Right ventricle myocardium inferior (tissue), 1 donor: ENCODE measurements at places on chromosomes 2 and 18.

DNA sequence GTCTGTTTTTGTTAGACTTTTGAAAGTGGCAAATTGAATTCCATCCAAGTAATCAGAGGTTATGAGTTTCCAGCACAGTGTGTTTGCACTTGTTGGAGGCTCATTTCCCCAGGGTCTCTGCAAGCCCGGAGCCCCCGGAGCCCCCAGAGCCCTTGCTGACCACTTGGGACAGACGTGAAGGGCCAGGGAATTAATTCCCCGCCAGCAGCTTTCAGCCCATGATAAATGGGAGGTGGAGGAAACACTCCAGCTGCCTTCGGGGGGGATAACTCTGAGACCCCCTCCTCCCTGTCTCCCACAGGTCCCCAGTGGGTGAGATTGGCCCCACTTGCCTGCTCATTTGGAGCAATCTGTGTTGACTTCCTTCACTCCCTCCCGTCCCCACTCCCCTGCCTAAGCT is 79.2 kb downstream of the KLHL29 start:
- no peak for DNase-seq

DNA sequence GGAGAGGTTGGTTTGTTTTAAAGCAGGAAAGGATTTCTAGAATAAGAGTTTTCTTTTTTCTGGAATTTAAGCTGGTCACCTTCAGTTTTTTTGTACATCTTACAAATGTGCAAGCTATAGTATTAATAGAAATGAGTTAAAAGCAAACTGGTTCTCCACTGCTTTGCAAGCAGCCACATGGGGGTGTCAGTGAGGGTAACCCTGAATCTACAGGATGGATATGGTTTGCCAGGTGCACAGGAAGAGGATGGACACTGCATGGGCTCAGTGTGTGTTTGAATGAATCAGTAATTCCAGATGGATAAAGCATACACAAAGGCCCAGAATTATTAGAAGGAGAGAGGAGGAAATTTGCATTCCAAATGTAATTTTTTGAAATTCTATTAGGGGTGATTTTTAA is 89.0 kb downstream of the MAPRE2 start:
- no peak for DNase-seq

DNA sequence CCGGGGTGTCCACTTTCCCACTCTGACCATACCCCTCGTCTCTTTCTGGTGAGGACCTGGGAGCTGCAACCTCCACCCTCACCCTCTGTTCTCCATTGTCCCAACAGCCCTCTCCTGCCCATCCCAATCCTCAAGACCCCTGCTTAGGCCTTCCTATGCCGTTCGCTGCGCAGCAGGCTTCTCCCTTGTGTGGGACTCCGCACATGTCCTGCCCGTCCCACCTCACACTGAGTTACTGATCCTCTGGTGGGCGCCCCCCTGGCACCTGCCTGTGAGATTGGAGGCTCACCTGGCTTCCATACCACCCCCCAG is 119.5 kb upstream of the SNTG2 start:
- DNase-seq = no peak

GRCh38 chr2:96233880-96234316 is 25.3 kb upstream of the STARD7 start:
- DNase-seq = no peak

- no peak for DNase-seq
These were observed 447.5 kb upstream of the SLC14A2 start for GRCh38 chr18:45167631-45168280.

- no peak for DNase-seq
These were observed 59.3 kb upstream of the B3GNT7 start for GRCh38 chr2:231336236-231336635.

DNA sequence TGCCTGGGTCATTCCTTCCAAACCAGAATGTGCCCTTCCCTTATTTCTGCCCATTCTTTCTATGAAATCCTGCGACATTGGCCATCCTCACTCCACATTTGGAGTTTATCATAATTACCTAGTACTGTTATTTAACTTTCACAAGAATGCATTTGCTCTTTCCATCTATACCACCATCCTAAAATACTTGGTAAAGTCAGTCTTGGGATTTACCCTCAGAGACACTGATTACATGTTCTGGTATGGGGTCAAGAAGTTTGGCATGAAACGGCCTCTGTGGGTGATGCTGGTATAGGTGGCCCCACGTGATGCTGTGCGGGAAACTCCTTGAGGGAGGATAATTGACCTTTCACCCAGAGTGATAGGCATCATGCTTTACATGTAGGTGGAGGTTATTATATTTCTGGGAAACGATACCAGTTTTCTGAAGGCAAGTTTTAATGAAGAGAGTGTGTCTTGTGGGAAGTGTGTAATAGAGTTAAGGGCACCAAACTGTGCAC is 123.5 kb downstream of the FMNL2 start:
- DNase-seq = no peak

DNA sequence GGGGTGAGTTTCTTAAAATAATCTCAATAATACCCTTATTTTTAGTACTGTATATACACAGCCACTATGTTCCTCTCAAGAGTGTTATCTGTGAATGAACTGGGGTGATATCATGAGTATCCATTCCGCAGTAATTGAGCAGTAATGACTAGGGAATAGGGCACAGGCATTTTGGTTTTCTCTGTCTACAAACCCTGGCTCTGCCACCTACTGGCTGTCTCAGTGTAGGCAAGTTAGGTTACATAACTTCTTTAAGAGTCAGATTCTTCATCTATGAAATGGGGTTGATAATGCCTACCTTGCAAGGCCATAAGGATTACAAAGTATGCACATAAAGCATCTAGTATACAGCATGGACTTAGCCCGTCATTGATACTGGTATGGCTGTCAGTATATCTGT is 555.8 kb downstream of the NRXN1 start:
- DNase-seq = no peak

DNA sequence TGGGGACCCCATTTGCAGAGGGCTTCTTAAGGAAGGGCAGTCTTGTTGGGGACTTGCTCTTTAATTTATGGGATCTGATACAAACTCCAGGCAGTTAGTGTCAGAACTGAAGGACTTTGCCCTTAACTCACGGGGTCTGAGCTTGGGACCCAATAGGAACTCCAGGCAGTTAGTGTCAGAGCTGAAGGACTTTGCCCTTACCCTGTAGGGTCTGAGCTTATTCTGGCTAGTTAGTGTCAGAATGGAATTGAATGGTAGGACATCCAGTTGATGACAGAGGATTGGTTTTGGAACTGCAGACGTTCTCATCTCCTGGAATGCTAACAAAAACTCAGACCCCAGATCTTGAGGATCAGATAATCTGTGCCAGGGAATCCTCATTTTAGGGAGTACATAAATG is 256.9 kb upstream of the COPS8 start:
- DNase-seq = no peak

GRCh38 chr2:75587954-75588587 is 27.3 kb upstream of the EVA1A start:
- no peak for DNase-seq

DNA sequence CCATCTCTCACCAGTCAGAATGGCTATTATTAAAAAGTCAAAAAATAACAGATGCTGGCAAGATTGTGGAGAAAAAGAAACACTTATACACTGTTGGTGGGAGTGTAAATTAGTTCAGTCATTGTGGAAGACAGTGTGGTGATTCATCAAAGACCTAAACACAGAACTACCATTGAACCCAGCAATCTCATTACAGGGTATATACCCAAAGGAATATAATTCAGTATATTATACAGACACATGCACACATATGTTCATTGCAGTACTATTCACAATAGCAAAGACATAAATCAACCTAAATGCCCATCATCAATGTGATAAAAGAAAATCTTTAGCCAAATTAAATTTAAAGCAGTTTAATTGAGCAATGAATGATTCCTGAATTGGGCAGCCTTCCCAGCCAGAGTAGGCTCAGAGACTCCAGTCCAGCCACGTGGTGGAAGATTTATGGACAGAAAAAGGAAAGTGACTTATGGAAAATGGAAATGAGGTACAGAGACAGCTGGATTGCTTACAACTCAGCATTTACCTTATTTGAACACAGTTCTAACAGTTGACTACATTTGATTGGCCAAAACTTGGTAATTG is 377.1 kb upstream of the SLC39A10 start:
- no peak for DNase-seq

GRCh38 chr2:132268977-132269523 is 107.3 kb upstream of the ANKRD30BL start:
- DNase-seq = peak; percentile 35

DNA sequence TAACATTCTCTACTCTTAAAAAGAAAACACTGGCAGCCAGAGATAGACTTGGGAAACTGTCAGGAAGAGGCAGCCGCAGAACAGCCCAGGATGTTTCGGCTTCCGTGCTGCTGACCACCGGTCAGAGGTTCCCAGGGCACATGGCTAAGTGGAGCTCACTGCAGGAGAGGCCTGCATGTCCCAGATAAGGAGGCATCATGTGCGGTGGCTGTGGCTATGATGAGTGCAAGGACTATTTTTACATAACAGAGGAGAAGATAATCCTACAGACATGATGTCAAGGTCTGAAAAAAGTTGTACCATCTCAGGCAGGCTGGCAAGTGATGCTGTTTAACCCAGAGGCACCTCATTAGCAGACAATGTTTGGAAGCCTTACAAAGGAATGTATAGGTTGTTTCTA is 252.3 kb downstream of the CYRIA start:
- no peak for DNase-seq

- no peak for DNase-seq
These were observed 106.3 kb downstream of the GYPC start for GRCh38 chr2:126761981-126762878.

GRCh38 chr2:173054466-173054865 is 21.2 kb upstream of the MAP3K20 start:
- DNase-seq = no peak

- DNase-seq = no peak
These were observed 119.9 kb downstream of the RBMS1 start for GRCh38 chr2:160373666-160374065.

- DNase-seq = no peak
These were observed 21.8 kb downstream of the NCOA1 start for GRCh38 chr2:24512831-24513230.

DNA sequence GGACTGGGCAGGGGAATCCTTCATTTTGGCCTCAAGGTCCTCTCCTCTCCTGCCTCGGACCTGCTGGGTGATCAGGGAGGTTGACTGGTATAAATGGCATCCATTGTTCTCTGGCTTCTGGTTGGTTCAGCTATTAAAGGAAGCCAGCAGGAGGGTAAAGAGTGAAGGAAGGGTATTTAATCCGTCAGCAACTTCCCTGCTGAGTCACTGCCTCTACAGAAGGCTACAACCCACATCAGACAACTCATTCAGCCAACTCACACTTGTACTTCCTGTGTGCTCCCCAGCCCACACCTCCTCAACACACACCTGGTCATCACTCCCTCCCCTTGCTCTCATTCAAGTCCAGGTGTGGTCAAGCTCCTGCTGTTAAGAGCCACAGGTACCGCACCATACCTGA is 68.3 kb upstream of the MRPS9 start:
- DNase-seq = no peak

DNA sequence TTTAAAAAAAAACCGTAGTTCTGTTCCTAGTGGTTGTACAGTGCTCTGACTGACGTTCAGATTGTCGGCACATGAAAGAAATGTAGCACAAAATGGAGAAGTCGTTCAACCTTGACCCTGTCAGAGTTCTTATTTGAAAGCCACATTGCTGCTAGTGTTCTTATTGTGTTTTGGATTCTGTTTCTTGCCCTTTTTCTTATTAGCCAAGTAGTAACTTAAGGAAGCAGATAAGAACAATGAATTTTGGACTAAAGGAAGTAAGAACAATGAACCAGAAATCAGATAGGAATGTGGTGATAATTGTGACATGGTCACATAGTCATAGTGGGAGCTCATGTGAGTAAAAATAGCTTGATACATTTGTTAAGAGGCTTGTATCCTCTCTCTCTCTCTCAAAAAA is 45.9 kb downstream of the RPIA start:
- DNase-seq = no peak

DNA sequence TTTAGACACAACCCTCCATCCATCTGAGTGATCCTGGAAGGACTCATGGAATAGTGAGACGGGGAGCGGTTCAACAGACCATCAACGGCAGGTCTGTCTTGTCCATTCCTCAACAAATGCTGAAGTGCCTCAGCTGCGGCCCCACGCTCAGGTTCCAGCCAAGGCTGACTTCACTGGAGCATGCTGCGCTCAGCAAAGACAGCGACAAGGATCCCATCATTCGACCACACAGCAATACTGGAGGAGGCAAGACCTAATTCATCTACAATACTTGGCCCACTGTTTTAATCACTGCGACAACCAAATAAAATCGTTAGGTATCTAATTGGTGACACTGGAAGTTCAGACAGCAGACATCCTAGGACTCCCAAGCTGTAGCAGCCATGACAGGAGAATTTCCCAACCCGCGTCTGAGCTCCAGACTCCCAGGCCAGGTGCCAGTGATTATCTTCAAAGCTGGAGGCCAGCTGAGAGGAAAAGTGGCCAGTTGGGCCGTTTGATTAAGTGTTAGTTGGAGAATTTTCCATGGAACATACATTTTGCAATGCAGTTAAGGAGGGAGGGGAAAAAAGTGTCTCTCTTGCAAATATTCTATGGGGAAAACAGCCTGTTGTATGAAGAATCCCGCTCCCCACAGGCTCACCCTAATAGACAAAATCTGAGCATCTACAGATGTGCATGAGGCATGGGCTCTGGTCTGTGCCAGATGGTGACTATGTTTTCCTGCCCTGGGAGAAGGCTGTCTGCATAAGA is 92.5 kb upstream of the SLC35G4 start:
- no peak for DNase-seq

DNA sequence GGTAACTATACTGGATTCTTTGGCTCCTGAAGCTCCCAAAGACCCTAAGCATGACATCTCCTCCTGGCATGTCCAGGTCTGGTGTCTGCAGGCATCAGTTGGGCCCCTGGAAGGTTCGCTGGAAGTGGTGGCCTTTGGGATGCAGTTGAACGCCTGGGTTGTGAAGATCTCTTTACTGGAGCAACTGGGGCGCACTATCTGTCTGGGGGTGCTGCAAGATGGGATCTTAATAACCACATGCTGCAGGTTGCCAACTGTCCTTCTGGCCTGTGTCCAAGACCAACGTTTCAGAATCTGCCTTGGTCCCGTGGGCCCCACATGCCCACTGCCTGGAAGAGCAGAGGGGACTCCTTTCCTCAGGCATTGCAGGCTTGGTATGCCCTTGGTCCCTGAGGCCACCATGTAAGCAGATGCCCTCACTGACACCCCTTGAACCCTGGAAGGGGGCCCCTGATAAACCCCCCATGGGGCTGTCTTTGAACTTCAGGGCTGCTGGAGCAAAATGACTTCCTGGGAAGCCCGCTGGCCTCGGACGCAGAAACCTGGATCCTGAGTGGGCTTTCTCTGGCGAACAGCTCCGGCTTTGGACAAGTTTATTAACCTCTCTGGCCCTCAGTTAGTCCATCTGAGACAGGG is 101.9 kb downstream of the TWIST2 start:
- DNase-seq = peak; percentile 4

- DNase-seq = no peak
These were observed 89.8 kb upstream of the CHST9 start for GRCh38 chr18:27274901-27275300.

- no peak for DNase-seq
These were observed 10.6 kb downstream of the KDSR start for GRCh38 chr18:63356272-63356896.

DNA sequence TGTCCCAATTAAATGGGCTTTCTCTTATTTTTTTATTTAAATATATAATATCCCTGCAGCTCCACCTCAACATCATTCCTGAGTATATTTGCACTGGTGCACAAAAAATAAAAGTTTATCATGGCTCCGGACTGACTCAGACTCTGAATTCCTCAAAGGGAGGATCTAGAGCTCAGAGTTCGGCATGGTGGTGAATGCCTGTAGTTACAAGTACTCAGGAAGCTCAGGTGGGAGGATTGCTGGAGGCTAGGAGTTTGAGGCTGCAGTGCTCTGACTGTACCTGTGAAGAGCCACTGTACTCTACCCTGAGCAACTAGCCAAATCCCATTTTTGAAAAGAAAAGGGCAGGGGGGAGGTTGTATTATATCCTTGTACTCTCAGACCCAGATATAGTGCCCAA is 52.8 kb upstream of the NRXN1 start:
- no peak for DNase-seq
